ENCODE measurements at places on chromosomes 3 and 15.

GRCh38 chr3:138390582-138390932, 42.2 kb downstream of the MRAS start:
- no peak for DNase-seq

GRCh38 chr3:113211330-113212149, at the start of gene BOC:
BOC (plus strand) TSS chr3:113211557; CDS start chr3:113249803, 38,246 bp downstream.
- no peak for DNase-seq

- DNase-seq = no peak
These were observed 106.7 kb downstream of the DPH6 start for GRCh38 chr15:35439291-35439690.

DNA sequence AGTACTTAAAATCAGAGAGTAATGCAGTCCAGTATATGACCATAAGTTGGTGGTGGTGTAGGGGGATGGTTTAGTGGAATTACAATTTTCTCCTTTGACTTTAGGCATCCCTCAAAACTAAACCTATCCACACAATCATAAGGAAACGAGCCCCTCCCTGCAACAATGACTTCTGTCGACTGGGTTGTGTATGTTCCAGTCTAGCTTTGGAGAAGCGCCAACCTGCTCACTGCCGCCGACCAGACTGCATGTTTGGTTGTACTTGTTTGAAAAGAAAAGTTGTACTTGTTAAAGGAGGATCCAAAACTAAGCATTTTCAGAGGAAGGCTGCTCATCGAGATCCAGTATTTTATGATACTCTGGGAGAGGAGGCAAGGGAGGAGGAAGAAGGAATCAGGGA, 52.8 kb downstream of the MGA start:
- DNase-seq = no peak

GRCh38 chr15:45168751-45169551, 18.8 kb downstream of the SHF start:
- DNase-seq = no peak

- no peak for DNase-seq
These were observed 55.2 kb upstream of the CACNA2D3 start for GRCh38 chr3:54067055-54067698.

DNA sequence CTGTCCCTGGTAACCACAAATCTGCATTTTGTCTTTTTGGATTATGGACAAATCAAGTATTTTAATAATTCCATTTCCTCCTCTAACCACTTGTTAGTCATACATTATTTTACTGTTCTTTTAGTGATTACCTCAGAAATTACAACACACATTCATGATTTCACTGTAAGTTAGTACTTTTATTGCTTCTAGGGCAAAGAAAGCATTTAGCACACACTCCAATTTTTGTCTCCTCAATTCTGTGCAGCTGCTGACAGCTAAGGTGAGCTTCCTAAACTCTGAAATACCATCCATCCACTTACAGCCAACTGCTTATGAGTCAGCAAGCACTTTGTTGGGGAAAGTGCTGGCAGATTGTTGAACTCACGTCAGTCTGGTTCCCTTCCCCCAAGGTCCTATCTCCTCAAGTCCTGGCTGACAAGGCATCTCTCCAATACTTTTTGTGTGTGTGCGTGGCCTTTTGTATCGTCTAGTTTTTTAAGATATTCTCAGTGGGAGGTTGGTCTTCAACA, 49.4 kb upstream of the TNFAIP8L3 start:
- DNase-seq = no peak

DNA sequence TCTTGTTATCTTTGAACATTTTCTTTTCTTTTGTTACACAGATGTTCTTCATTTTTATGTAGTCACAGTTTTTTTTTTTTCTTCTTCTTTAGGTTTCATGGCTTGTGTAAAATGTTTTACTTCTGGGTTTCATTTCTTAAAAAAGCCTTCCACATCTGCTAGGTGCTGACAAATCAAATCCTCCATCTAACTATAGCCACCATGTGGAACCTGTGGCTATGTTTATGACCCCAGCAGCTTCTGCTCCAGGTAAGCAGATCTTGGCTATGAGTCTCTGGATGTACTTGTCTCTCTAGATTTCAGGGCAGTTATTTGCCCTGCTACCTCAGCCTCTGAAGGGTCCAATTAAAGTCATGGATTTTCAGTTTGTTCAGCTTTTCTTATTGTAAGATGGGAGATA, 44.5 kb downstream of the OXSM start:
- DNase-seq = no peak

GRCh38 chr15:90489944-90490343, 39.8 kb upstream of the CRTC3 start:
- no peak for DNase-seq

- no peak for DNase-seq
These were observed 182.0 kb upstream of the WNT5A start for GRCh38 chr3:55669133-55669532.

DNA sequence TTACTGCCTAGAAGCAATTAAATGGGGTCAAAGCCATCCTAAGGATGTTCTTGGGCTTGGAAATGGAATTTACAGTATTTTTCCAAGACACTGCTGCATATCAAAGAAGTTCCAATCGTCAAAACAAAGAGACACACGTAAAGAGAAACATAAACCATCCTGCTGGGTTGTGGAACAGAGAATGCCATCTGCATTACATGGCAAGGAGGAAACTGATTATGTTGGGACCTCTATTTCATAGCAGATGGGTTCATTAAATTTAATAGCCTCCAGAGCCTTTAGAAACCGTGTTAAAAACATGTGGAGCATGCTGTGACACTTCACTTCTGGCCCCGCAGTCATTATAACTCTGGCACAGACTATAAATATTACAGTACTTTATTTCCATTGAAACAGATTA, 154.6 kb downstream of the LRTM1 start:
- no peak for DNase-seq

GRCh38 chr3:141410408-141410807, 42.1 kb downstream of the ZBTB38 start:
- no peak for DNase-seq

GRCh38 chr3:194057570-194058188, 78.3 kb upstream of the HES1 start:
- DNase-seq = no peak

GRCh38 chr3:134542287-134542958, 56.6 kb downstream of the CEP63 start:
- DNase-seq = no peak

GRCh38 chr15:61153291-61153690, 75.8 kb downstream of the RORA start:
- DNase-seq = no peak

GRCh38 chr15:28123408-28124023, 24.4 kb upstream of the OCA2 start:
- peak; percentile 46 for DNase-seq

DNA sequence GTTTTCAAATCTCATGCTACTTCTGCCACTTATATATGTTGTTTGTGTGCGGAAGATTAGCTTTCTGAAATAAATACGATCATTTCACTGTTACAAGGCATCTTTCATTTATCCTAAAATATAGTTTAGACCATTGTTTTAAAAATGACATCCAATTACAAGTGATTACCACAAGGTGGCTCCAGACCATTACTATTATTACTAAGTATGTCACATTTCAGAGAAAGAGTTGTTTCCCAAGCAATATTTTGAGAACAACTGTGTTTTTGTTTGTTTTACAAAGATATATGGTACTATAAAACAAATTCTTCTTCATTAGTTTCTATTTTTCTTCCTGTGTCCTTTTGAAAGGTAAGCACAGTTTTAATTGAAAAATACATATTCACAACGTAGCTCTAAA, 136.0 kb upstream of the RAP2B start:
- DNase-seq = peak; percentile 36

GRCh38 chr3:40968666-40969065, 230.6 kb upstream of the CTNNB1 start:
- no peak for DNase-seq
